ENCODE measurements at places on chromosomes 16 and 17.

- DNase-seq = no peak
These were observed 130.5 kb downstream of the NPIPB5 start for GRCh38 chr16:22641131-22641628.

GRCh38 chr17:10217916-10218315 lies 19.5 kb upstream of the GAS7 start:
- no peak for DNase-seq

GRCh38 chr17:42844271-42844670 lies at the start of gene AOC2:
Gene AOC2 (plus strand): TSS chr17:42844580. CDS start chr17:42844627, 47 bp downstream.
- no peak for DNase-seq

DNA sequence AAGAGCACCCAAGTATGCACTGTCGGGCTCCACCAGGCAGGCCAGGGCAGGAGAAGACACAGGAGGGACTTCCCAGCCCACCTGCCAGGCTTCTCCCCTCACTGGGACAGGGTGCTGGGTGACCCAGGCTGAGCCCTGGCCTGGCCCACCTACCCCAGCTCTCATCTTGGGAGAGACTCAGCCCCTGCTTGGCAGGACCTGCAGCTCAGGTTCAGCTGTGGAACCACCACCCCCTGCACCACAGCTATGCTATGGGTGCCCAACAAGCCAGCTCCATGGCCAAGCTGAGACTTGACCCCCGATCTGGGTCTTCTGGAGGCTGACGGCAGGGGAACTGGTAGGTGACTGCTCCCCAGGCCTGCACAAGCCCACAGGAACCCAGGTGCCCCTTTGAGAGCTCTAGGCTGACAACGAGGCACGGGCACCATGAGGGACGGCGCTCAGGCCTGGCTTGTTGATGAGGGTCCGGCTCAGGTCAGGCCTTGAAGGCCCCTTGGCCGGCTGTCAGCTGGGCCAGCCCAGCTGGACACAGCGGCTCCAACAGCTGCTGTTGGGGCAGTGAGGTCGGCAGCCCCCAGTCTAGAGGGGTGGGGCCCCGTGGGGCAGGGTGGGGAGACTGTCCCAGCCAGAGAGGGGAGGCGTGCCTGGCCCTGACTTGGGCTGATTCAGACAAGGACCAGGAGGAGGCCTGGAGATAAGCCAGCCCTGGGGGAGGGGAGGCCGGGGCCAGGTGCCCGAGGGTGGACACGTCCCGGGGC lies 4.6 kb downstream of the RPUSD1 start:
- DNase-seq = no peak

- DNase-seq = no peak
These were observed 37.3 kb downstream of the TSC2 start for GRCh38 chr16:2084895-2085625.

DNA sequence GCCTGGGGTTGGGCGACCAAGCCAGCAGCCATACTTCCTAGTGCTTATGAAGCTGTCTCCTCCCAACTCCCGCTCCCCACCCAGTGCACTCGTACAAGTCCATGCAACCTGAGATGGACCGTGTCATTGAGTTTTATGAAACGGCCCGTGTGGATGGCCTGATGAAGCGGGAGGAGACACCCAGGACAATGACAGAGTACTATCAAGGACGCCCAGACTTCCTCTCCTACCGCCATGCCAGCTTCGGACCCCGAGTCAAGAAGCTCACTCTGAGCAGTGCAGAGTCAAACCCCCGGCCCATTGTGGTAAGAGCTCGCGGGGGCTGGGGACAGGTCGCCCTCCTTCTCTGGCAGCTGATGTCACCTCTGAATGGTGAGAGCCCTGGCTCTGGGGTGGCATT lies 11.0 kb upstream of the KATNB1 start:
- no peak for DNase-seq

DNA sequence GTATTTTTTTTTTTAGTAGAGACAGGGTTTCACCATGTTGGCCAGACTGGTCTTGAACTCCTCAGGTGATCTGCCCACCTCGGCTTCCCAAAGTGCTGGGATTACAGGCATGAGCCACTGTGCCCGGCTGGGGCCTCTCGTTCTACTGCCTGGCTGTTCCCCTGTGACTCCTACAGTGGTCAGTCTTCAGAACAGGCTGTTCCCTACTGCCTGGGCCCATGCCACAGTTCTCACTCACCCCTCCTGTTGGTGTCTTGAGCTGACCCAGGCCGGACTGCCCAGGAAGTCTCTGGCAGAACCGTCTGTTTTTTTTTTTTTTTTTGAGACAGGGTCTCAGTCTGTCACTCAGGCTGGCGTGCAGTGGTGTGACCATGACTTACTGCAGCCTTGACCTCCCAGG lies 3.3 kb downstream of the CDK3 start:
- DNase-seq = no peak

- no peak for DNase-seq
These were observed at the start of gene MAZ for GRCh38 chr16:29806099-29806579. Gene MAZ (plus strand): TSS chr16:29806529. CDS start chr16:29806702, 173 bp downstream.

- no peak for DNase-seq
These were observed 1.9 kb downstream of the PRKCB start for GRCh38 chr16:23837553-23838308.

- DNase-seq = no peak
These were observed at the start of gene CCL18 for GRCh38 chr17:36063786-36064541. Gene CCL18 (plus strand): TSS chr17:36064272. CDS start chr17:36064343, 71 bp downstream.

DNA sequence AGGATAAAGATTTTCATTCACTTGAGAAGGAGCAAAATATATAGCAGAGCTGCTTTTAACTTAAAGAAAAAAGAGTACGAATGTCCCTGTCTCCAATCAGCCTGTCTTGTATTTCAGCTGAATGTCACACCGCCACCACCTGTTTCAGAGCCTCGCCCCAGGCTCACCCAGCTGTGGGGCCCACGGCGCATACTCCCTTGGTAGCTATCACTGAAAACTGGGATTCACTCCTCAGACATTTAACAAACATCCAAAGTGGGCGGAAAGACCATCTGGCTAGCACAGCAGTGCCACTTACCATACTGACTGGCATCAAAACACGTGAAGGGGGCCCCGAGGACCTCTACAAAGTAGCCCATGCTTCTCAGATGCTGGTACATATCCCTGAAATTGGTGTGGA lies 25.4 kb upstream of the SLC38A8 start:
- DNase-seq = no peak

GRCh38 chr16:66740010-66740409 lies 11.4 kb downstream of the DYNC1LI2 start:
- DNase-seq = no peak

DNA sequence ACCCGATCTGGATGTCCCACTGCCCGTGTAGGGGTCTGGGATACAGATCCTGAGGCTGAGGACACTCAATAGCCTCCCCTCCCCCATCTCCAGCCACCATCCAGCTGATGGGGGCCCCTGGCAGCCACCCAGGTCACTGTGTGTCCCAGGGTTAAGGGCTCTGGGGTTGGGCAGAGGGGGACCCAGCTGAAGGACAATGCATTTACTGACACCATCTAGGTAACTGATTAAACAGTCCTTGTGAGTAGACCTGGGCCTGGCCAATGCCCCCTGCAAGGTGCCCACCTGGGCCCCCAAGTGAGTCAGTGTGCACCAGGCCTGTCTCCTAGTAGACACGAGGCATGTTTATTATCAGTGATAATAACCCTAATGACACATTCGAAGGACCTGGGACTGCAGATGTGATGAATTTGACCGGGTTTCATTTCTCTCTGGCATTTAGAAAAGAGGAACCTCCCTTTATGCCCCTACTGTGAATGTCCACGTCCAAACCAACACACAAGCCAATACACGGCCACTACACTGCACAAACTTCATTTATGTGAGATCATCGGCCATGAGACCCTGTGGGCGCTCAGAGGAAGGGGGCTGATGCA lies 261.9 kb upstream of the FOXF1 start:
- no peak for DNase-seq

GRCh38 chr17:66492561-66493005 lies 190.2 kb downstream of the PRKCA start:
- no peak for DNase-seq

DNA sequence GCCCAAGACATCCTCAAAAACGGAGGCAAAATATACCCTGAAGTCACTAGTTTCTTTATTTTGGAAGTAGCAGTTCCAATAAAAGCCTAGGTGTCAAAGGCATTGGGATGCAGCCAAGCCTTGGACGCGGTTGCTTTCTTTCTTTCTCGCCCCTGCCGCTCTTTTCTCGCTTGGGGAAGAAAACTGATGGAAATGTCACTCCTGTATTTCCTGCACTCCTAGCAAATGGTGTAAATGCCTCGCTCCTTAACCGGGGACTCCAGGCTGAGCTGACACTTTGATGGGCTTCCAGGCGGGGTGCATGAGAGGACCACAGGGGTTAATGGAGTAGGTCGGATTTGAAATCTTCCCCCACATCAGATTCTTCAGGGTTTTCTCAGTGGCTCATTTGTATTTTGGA lies 114.1 kb downstream of the FOXL1 start:
- DNase-seq = no peak

- DNase-seq = no peak
These were observed 2.4 kb downstream of the KCNJ12 start for GRCh38 chr17:21378553-21378952.

GRCh38 chr17:5237541-5238016 lies 2.9 kb upstream of the SCIMP start:
- DNase-seq = no peak
